ENCODE measurements at places on chromosomes 1 and 21.

DNA sequence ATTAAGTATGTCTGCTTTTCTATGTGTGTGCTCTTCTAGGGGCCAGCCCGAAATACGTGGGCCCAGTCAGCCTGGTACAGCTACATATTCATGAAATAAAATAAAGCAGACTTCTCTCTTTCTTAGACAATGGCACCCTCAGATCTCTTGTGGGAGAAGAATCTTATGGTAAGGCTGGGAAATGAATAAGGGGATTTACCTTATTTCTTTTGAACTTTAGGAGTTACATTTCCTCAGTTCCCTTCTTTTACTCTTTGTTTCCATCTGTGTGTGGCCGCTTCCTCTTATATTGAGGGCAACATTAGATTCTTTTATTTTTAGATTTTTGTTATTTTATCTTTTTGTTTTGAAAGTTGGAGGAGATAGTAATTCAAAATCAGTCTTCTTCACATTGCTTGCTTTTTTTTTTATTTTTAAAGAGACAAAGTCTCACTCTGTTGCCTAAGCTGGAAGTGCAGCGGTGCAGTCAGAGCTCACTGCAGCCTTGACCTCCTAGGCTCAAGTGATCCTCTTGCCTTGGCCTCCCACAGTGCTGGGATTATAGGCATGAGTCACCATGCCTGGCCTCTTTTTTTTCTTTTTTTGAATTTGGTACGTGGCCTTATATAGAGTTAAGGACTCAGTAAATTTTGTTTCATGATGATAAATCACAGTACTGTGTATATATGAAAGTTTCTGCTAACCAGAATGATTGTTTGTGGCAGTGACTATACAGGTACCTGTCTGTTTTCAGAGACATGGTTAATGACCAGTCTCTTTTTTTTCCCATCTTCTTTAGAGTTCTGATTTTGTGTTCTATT, 9.1 kb downstream of the LAMC1 start:
- no peak for DNase-seq

DNA sequence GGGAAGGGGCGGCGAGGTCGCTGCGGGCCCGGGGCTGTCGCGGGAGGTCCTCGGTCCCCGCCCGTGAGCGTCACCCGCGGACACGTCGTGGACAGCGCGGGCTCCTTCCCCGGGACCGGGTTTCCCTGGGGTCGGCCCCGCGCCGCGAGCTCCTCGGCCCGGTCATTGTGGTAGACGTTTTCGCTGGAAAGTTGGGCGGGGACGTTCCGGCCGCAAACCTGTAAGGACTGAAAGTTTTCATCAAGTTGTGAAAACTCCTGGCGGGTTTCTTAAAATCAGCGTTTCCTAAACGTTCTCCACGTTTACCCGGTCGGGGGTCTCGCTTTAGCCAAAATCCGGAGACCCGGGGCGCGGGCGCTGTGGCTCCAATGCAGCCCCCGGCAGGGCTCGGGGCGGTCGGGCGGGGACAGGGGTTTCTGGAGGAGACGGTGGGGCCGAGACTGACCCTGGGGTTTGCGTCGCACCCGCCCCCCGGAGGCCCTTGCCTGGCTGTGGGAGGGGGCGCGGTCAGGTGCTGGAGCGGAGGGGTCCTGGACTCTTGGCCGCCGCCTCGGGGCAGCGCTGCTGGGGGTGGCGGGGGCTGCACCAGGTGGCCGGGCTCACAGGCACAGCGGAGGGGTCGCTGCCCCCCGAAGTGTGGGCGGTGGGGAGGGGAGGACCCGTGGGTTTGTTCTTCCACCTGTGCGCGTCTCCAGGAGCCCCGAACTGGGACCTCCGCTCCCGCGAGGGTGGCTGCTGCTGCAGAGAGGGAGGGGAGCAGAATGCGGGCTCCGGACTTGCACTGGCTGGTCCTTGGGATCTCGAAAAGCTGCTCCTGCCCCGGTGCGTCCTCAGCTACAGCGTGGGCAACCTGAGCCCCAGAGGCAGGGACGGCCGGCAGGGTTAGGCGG, 827 bp downstream of the PRKCZ start:
- no peak for DNase-seq

DNA sequence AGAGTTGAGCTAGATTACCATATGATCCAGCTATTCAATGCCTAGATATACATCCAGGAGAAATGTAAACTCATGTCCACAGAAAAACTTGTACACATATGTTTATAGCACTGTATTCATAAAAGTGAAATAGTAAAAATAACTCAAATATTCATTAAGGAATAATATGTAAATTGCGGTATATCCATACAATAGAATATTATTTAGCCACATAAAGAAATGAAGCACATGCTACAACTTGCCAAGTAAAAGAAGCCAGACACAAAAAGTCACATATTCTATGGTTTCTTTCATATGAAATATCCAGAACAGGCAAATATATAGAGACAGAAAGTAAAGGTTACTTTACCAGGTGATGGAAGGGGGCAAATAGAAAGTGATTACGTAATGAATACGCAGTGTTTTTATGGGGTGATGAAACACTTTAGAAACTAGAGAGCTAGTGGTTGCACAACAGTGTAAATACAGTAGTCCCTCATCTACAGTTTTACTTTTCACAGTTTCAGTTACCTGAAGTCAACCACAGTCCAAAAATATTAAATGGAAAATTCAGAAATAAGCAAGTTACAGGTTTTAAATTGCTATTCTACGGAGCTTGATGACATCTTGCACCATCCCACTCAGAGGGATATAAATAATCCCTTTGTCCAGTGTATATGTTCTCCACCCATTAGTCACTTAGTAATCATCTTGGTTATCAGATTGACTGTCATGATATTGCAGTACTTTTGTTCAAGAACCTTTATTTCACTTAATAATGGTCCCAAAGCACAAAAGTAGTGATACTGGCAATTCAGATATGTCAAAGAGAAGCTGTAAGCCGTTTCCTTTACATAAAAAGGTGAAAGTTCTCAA, 62.3 kb downstream of the ZNF644 start:
- no peak for DNase-seq

GRCh38 chr1:171159148-171159547, 26.0 kb upstream of the FMO2 start:
- no peak for DNase-seq

- no peak for DNase-seq
Observed at GRCh38 chr1:53196017-53196484, 573 bp upstream of the CPT2 start.
